ENCODE measurements at places on chromosomes 4 and X.

GRCh38 chr4:32601848-32602247 lies 1881.7 kb downstream of the PCDH7 start:
- no peak for DNase-seq

DNA sequence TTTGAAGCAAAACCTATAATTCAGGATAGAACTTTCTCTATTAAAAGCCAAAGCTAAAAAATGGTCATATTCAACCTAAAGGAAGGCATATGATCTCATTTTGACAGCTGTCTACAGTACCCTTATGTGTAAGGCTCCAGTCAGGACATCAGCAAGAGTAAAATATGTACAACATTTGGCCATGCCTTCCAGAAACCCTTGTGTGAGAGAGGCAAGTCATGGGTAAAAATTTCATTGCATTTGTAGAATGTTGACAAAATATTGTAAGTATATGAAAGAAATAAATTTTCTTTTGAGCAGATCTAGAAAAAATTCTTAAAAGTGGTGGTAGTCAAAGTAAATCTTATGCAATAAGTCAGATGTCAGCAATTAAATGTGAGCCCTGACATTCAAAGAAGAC lies 132.3 kb downstream of the SLC39A8 start:
- DNase-seq: no peak

DNA sequence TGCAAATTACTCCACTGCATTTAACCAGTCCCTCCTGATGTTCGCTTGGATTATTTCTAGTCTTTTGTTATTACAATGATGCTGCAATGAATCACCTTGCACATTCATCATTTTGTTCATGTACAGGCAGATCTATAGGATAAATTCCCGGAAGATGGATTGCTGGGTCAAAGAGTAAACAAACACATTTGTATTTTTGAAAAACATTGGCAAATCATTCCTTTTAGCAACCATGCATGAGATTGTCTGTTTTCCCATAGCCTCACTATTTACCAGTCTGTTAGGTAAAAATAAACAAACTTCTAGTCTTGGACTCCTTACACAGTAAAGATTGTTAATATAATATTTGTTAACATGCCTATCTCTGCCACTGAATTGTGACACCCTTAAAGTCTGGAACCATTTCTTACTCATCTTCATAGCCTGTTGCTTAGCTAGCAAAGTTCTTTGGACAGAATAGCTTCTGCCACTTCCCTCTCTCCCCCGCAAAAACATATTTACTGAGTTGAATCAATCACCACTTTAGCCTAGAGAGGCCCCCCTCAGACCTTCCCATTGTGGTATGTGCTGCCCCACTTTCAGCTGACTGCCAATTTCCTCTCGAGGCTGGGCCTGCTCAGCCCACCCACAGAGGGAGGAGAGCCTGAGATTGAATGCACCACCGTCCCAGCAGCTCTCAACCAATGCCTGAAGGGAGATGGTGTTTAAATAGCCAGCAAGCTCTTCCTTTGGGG lies 108.4 kb upstream of the ATXN3L start:
- DNase-seq: no peak

DNA sequence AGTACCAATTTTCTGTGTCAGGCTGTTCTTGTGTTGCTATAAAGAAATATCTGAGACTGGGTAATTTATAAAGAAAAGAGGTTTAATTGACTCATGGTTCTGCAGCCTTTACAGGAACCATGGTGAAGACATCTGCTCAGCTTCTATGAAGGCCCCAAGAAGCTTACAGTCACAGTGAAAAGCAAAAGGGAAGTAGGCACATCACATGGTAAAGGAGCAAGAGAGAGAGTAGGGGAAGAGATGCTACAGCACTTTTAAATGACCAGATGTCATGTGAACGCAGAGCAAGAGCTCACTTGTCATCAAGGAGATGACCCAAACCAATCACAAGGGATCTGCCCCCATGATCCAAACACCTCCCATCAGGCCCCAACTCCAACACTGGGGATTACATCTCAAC lies 174.3 kb downstream of the ATP10D start:
- no peak for DNase-seq

All from stimulated activated CD8-positive, alpha-beta memory T cell treated with anti-CD3 and anti-CD28 coated beads, Interleukin-15, amount 100 ng/mL, for 24 hours (primary cell).